ENCODE measurements at places on chromosomes 13 and 19. TPM values are rescaled to one million over a fixed set of nuclear protein-coding genes. Genes with fewer than 3 reads are reported as not detected.

HNRNPUL1 gene
- total RNA-seq, result 180 TPM

DNA sequence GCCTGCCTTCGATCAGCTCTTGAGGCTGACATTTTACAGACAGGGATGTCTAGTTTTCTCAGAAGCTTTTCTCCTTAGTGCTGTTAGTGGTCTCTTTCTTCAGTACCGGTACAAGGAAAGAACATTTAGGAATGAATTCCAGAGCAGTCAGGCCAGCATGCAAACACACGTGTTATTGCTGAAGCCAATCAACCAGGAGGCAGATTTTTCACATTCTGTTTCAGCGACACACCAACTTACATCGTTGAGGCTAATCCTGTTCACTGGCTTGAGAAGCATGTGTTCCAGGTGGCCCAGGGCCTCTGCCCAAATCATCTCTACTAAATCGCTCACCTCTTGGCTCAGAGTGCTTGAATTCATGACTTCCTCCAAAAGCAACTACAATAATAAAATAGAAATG is 19.2 kb downstream of the PARP4 start:
- no peaks in the 10 kb centered on the region for H3K27me3 ChIP-seq
- H3K4me1 ChIP-seq, result no peaks in the 10 kb centered on the region
- H3K4me3 ChIP-seq, result no peak overlapping the region
- H3K27ac ChIP-seq, result no peak overlapping the region
- no peak for DNase-seq

GRCh38 chr19:7595466-7596133 is at the start of gene CAMSAP3:
CAMSAP3 (plus strand) TSS chr19:7595863; CDS start chr19:7596003, 140 bp downstream.
- peaks cover 9% of the 10 kb centered on the region for H3K4me1 ChIP-seq
- H3K27ac ChIP-seq, result no peak within 1 kb of the TSS
- H3K27me3 ChIP-seq, result no peaks in the 10 kb centered on the region

GRCh38 chr13:27177852-27178251 is 6.2 kb upstream of the USP12 start:
- H3K27ac ChIP-seq, result no peak overlapping the region
- no peaks in the 10 kb centered on the region for H3K36me3 ChIP-seq
- H3K4me1 ChIP-seq, result no peaks in the 10 kb centered on the region
- no peaks in the 10 kb centered on the region for H3K27me3 ChIP-seq
- DNase-seq, result no peak

- no peak overlapping the region for H3K27ac ChIP-seq
- no peaks in the 10 kb centered on the region for H3K27me3 ChIP-seq
- H3K4me1 ChIP-seq, result no peaks in the 10 kb centered on the region
- no peak for DNase-seq
Observed at GRCh38 chr13:67238277-67238859, 8.2 kb upstream of the PCDH9 start.

All from thyroid gland (tissue), 4 donors.